ENCODE measurements at places on chromosomes 11 and 22.

DNA sequence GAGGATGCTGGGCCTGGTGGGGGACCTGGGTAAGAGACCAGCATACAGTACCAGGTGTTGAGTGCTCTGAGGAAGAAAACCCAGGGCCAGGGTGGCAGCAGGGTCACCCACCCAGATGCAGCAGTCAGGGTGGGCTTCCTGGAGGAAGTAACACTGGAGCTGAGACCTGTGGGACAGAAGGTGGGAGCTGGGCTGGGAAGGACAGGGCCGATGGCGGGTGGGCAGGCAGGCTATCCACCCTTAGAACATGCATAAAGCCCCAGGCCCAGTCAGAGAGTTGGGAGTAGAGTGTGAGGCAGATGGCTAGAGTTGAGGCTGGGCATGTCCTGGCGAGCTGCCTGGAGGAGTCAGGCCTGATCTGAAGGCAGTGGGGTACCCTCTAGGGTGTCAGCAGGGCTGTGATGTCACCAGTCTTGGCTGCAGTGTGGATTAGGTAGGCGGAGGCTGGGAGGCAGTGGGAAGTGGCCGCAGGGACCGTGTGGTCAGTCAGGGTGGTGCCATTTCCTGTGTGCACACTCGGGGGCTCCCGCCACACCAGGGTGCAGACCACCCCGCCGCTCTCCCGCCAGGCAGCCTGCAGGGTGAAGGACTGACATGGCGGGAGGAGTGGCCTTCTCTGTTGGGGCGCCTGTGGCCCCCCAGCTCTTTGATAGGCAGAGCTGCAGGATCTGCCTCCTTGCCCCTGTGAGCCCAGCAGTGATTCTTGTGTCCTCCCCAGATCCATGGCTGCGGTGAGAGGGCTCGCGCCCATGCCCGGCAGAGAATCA lies 35.3 kb downstream of the IGHMBP2 start:
- DNase-seq = no peak

GRCh38 chr11:69912911-69913451 lies 93.8 kb upstream of the FGF3 start:
- no peak for DNase-seq

DNA sequence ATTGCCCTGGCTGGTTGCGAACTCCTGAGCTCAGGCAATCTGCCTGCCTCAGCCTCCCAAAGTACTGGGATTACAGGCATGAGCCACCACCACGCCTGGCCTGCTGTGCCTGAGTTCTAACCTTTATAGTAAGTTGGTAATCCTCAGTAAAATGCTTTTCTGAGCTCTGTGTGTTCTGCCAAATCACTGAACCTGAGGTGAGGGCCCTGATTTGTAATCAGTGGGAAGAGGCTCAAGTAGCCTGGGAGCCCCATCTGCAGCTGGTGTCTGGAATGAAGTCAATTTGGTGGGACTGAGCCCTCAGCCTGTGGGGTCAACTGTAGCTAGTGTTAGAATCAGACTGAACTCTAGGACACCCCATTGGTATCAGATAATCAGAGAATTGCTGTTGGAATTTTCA lies 72.6 kb upstream of the PARVG start:
- no peak for DNase-seq

DNA sequence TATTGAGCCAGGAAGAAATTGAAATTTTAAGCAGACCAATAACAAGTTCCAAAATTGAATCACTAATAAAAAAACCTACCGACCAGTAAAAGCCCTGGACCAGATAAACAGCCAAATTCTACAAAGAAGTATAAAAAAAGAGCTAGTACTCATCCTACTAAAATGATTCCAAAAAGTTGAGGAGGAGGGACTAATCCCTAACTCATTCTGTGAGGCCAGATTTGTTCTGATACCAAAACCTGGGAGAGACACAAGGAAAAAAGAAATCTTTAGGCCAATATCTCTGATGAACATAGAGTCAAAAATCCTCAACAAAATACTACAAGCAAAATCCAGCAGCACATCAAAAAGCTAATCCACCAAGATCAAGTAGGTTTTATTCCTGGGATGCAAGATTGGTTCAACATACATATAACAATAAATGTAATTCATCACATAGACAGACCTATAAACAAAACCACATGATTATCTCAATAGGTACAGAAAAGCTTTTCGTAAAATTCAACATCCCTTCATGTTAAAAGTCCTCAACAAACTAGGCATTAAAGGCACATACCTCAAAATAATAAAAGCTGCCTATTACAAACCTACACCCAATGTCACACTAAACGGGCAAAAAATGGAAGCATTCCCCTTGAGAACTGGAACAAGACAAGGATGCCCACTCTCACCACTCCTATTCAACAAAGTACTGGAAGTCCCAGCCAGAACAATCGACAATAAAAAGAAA lies 13.1 kb downstream of the OR52A5 start:
- no peak for DNase-seq

DNA sequence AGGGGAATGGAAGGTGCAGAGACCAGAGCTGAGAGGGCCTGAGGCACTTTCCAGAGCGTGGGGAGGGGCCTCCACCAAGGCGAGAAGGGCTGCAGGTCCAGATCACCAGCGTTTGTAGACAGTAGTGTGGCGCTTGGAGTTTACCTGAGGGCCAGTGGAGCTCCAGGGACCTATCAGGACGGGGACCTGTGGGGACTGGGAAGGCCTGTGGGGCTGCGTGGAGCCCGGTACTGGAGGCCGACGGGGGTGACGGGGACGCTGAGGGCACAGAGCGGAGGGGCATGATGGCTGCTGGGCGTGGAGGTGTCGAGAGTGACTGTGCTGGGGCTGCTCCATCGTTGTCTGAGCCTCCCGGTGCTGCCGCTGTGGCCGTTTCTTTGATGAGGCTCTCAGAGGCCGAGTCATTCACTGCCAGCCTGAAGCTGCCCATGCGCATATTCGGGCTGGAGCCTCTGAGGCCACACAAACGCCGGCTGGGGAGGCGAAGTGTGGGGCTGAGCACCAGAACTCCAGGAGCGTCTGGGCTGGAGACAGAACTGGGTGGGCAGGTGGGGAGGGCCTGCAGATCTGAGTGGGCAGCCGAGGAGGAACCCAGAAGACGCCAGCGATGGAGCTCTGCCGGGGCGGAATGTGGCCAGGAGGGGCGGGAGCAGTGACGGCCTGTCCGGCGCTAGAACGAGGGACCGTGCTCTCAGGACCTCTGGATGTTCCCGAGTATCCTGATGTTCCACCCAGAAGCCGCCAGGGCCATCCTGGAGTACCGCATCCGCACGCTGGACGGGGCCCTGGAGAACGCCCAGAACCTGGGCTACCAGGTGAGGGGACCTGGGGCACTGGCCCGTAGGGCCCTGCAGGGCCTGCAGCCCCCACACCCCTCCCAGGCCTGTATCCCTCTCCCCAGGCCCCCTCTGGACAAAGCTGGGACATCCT lies 2.6 kb downstream of the PGGHG start:
- DNase-seq = no peak

DNA sequence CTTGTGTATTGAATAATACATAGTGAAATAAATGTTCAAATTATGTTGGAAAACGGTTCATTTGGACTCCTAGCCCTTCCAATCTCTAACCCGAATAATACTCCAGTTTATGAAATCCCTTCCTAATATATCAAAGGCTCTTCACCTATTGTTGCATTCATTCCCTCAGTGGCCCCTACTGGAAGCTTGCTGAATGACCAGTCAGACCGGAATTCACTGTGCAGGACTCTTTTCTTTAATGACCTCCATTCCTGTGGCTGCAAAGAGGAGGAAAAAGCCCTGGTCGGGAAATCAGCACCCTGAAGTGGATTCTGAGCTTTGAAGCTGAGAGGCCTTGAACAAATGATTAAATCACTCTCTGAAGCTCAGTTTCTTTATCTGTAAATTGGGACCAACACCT lies 19.1 kb upstream of the RCN1 start:
- DNase-seq = no peak

DNA sequence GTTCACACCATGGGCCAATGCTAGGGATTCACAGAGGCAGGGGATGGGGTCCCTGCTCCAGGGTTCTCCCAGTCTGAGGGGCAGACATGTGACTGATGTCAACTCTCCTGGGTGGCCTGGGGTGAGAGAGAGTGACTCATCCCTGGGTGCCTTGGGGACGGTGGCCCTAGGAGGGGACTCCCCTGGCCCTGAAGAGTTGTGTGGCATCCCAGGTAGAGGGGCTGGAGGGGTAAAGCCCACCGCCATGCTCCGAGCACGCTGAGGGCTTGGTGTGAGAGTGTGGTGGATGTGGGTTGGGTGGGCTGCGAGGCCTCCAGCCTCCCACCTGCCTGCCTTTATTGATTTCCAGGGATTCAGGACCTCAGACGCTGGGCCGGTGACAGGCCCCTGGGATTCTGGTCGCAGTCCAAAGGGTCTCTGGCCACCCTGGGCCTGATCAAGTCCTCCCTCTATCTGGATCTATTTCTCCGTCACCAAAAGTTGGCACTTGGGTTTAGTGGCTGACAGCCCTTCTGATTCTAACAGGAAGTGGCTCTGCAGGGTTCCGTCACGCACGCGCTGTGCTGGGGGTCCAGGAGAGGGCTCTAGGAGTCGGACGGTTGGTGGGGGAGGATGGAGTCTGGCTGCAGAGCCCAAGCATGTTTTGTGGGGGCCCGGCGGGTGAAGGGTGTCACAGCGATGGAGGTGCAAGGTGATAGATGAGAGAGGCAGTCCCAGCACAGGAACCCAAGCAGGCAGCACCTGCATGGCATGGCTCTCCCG lies 27.3 kb upstream of the WNT7B start:
- DNase-seq = no peak

DNA sequence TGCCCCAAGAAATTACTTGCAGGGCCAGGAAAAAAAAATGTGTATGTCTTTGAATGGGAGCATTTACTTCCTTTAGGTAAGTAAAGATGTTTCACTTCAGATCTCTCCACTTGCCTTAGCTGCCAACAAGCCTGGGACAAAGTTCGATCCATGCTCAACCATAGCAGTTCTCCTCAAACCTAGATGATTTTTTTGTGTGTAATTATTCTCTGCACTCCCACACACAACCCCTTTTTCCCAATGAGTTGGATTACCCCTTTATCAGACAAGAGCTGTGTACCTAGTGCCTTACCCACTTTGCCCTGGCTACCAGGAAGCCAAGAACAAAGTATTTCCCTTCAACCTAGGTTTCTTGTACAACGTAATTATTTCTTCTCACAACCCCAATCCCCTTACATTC lies 35.6 kb downstream of the TPBGL start:
- no peak for DNase-seq

DNA sequence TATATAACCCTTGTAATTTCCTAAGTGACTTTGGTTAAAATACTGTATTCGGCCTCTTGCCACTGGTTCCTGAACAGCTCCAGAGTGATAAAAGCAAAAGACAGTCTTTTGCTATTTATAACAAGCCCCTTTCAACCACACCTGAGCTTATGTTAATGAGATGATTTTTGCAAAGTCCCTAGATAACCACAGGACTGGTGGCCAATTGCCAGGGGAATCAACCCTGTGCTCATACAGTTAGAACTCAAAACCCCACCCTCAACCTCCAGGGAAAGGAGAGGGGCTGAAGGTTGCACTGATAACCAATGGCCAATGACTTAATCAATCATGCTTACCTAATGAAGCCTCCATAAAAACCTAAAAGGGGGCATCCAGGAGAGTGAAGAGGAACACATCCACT lies 77.9 kb downstream of the SIK3 start:
- DNase-seq = no peak

- DNase-seq = no peak
These were observed 73.8 kb upstream of the CRYBB3 start for GRCh38 chr22:25125693-25126357.

DNA sequence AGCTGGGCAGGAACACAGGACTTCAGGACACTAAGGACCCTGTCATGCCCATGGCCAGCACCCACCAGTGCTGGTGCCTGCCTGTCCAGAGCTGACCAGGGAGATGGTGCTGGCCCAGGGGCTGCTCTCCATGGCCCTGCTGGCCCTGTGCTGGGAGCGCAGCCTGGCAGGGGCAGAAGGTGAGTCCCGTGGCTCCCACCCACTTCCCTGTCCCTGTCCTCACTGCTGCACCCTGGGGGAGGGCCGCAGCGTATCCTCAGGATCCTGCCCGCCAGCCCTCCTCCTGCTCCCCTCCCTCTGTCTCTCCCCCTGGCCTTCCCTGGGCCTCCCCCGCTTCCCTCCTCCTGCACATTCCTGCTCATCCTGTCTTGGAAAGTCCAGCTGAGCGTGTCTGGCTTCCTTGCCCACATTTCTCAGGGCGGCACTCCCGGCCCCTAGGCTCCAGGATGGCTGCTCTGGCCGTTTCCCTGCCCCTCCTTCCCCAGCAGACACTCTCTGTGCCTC lies 8.7 kb downstream of the CSF2RB start:
- DNase-seq = no peak

DNA sequence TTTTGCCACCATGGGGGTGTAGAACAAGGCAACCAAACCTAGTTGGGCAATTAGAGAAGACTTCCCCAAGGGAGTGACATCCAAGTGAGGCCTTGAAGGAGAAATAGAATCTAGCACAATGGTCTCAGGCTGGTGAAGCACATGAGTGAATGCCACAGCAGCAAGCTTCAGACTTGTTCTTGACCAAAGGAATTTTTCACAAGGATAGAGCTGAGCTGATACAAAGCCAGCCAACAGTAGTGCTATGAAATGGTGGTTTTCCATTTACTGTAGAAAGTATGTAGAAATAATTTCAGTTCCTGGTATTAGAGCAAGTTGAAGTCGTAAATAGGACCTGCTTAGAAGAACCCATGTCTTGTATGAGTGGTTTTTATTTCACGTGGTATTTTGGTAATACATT lies 148.3 kb upstream of the RASSF10 start:
- DNase-seq = no peak

DNA sequence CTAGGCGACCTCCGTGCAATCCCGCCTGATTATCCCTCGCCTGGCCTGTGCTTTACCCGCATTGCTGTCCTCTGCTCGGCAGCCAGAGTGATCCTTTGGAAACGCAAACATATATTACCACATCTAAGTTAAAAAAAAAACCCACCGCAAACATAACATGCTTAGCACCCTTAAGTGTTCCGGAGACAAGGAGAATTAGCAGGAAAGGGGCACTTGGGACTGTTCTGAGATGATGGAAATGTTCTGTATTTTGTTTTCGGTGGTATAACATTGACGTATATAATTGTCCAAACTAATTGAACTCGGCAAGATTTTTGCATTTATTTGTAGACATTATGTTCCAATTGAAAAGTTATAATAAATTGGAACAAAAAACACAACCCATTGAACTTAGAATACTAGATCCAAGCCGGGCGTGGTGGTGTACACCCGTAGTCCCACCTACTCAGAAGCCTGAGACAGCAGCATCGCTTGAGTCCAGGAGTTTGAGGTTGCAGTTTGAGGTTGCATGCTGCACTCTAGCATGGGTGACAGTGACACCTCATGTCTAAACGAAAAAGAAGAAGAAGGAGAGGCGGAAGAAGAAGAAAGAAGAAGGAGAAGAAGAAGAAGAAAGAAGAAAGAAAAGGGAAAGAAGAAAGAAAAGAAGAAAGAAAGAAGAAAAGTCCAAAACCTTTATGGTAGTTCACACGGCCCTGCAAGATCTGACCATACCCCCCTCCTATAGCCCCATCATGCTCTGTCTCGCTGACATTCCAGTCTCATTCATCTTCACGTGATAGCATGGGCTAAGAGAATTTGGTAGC lies 604 bp upstream of the POLR3H start:
- no peak for DNase-seq
